ENCODE measurements at places on chromosomes 7 and 10.

DNA sequence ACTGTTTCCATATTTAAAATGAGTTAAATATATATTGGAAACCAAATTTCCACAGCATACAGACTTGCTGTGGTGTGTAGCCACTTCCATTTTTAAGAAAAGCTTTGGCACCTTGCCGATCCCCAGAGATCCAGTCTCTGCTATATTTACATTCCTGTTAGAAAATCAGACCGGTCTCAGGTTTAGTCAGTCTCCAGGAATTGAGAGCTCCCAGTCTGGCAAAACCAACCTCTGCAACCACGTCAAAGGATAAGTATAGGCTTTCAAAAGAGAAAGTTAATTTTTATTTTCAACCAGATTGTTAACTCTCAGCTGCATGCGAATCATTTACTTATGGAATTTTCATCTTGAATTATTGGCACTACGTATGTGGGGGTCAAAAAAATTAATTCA, 28.2 kb downstream of the PUS7 start:
- no peak for DNase-seq

DNA sequence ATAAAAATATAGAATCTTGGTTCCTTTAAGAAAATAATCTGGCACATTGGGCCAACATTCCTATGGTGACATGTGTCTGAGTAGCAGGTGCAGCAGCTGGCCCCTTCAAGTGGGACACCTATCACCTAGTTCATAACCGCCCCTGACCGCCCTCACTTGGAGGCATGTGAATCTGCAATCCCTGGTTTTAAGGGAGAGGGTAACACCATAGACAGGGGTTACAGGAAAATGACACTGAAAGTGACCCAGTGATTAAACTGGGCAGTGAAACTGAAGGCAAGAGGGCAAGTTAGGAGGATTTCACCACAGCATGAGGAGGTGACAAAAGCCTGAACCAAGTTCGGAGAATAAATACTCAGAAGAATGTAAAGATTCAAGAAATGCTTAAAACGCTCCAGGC, 1.1 kb downstream of the RSU1 start:
- no peak for DNase-seq

DNA sequence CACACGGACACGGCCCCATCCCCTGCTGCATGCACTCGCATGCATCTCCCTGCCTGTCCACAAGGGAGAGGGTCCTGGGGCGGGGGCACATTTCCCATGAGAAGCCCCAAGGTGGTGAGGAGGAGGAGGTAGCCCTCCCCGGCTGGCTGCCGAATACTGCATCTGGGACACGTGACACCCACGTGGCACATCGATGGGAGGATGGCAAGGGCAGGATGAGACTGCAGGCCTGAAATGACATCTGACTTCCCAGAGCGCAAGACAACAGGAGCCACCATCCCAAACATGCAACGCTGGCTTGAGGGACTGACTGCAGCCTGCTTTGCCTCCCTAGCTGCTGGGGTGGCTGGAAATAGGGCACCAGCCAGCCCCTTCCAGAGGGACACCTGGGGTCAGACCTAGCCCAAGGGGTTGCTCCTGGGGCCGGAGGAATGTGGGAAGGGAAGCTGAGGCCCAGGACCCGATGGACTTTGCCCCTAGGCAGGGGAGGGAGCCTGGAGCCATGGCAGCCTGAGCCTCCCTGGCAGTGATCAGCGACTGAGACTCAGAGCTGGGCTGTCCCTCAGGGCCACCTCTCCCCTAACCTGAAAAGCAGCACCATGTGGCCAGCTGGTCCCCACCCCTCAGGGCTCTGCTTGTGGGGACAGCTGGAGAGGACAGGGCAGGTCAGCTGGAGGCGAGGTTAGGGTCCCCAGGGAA, 16.1 kb downstream of the BUD23 start:
- DNase-seq = no peak

DNA sequence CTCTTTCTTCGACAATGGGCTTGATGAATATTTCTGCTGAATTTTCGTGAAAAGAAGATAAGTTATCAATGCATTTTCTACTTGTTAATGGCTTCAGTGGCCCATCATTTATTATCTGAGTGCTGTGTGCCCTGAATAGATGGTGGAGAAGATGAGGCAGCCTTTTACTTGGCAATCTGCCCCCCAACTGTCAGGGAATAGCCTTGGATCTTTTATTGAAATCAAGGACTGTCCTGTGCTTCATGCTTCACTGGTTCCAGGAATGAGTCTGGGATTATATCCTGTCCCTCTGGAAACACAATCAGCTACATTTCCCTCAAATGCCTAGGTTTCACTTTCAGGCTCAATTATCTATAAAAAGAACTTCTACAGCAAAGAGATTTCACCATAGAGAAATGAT, 75.9 kb upstream of the NXPH1 start:
- DNase-seq = no peak

GRCh38 chr7:138478499-138478908, 18.4 kb downstream of the TRIM24 start:
- DNase-seq = peak; percentile 4

DNA sequence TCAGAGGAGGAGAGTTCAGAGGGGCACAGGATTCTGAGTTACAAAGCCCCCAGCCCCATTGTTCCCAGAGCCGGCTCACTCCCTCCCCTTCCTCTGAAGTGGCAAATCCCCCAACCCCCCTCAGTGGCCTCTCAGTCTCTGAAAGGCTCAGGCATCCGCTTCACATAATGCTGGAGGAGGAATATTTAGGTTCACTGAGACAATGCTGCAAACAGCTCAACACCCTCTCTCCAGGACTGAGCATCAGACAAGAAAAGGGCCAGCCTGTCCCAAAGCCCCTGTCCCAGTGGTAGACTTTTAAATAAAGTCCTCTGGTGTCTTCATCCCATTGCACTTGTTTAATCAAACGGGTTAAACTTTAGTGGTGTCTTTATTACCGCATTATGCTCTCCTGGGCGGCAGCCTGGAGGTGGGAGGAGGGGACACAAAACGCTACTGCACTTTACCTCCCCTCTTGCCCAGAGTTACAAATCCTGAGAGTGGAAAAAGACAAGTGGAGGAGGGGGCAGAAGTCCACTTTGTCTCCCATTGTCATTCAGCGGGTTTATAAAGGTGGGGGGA, 257.9 kb downstream of the FGFR2 start:
- no peak for DNase-seq

Measured in GM19239 (cell line).